ENCODE measurements at places on chromosomes 13 and 19.

DNA sequence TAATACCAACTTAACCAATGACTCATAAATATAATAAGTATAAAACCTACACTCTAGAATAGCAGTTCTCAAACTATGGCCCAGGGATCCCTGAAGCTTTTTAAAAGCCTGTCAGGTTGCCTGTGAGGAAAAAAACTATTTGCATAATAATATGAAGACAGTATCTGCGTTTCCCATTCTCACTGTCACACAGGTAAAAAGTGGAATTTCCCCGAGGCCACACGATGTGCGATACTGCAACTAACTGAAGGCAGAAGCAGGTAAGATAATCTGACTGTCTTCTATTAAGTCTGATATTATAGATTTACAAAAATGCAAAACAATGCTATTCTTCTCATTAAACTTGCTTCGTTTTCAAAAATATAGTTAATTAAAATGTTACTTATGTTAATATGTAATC is 52.5 kb upstream of the EEF1AKMT1 start:
- no peak for DNase-seq

GRCh38 chr19:34189917-34190425 is 17.7 kb downstream of the LSM14A start:
- DNase-seq = no peak

GRCh38 chr13:79384022-79384610 is 21.9 kb downstream of the RBM26 start:
- DNase-seq = no peak

DNA sequence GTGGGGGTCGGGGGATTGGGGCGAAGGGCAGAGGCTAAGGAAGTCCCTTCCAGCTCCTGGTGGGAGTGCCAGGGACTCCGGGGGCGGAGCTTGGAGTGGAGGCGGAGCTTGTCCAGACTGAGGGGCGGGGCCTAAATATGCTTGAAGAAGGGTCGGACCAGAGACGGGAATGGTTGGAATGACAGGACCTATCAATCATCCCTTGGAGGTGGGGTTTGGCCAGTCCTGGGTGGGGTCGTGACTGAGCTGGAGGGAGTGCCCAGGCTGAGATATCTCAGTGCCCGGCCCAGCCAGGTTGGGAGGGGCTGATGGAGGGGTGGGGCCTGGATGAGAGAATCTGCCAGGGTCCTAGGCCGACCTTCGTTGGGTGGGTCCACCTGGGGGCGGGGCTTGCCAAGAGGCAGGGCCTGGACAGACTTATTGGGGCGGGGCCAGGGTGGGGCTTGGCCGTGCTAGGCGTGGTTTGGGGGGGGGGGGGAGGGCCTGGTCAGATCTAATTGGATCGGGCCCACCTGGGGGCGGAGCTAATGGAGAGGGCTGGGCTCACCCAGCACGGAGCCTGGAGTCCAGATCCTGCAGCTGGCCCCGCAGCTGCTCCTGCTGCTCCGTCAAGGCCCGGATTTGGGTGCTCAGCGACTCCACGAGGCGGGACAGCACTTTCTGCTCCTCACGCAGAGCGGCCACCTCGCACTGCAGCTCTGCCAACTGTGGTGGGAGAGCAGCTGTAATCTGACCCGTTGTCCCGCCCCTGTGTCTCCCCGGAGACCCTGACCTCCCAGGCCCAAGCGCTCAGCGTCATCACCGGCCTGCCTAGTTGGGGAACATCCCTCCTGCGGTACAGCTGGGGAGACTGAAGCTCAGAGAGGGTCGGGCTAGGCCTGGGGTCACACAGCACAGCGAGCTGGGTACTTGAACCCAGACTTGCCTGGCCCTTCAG is 2.6 kb upstream of the WIZ start:
- DNase-seq = peak; percentile 87

DNA sequence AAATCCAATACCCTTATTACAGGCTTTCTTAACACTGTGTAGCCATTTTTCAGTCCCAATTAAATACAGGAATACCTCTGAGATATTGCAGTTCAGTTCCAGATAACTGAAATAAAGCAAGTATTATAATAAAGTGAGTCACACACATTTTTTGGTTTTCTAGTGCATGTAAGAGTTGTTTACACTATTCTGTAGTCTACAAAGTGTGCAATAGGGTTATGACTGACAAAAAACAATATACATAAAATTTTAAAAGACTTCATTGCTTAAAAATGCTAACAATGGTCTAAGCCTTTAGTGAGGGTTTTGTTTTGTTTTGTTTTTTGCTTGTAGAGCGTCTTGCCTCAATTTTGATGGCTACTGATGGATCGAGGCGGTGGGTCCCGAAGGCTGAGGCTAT is 434.4 kb upstream of the NBEA start:
- DNase-seq = no peak

DNA sequence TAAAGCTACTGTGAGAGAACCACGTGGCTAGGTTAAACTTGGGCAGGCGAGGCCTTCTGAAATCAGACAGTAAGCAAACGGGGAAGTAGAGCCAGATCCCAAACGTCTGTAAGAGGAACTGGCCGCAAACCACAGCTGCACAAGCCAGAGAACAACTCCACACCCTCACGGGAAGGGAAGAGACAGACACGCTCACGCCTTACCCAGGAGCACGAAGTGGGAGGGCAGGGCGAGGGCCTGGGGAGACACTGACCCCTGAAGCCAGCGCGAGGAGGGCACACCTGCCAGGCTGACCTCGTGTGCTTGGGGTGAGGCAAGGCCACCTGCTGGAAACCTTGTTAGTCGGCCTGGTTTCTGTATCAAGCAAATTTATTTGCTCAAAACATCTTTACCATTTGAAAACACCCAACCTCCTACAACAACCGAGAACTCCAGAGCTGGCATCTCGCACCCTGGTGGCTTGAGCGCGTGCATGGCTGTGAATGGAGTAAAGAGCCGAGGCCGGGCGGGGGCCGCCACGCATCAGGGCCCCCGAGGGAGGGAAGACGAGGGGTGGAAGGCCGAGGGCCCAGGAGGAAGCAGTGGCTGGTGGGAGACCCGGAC is 7.3 kb downstream of the POLR2E start:
- DNase-seq = no peak

DNA sequence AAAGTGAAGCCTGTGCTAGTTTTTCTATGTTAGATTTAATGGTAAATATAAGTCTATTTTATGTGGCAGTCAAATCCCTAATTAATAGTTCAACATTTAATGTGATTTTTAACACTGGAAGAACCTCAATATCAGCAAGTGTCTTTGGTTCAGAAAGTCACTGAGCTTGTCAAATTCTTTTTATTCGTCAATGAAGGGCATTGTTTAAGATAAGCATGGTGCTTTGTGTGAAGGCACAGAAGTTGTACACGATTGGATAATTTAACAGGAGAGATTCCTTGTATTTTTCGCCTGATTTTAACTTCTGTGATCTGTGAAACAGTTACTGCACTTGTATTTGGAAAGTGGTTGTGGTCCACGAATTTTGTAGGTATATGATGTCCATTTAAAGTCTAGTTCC is 30.2 kb upstream of the RB1 start:
- DNase-seq = no peak

DNA sequence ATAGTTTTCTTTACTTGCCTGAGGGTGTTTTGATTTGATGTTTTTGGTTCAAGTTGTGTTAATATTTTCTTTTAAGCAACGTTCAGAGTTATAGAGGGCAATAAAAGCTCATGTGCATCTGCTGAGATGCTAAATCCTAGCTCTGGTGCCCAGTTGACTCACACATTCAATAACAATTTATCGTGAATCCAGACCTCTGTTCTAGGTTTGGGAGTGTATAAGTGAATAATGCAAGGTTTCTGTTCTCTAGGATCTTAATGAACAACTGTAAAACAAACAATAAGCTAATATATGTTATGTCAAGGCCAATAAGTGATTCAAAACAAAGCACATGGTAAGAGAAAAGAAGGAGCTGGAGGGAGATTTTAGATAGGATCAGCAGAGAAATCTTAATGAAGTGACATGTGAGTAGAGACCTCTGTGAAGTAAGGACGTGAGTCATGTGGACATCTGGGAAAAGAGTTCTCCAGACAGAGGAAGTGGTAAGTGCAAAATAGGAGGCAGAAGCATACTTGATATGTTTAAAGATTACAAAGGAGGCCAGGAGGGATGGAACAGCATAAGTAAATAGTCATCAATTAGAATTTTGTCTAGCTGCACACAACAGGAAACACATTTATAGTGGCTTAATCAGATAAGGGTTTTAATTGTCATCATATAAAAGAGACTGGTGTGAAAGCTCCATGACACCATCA is 278.5 kb upstream of the HTR2A start:
- DNase-seq = no peak

DNA sequence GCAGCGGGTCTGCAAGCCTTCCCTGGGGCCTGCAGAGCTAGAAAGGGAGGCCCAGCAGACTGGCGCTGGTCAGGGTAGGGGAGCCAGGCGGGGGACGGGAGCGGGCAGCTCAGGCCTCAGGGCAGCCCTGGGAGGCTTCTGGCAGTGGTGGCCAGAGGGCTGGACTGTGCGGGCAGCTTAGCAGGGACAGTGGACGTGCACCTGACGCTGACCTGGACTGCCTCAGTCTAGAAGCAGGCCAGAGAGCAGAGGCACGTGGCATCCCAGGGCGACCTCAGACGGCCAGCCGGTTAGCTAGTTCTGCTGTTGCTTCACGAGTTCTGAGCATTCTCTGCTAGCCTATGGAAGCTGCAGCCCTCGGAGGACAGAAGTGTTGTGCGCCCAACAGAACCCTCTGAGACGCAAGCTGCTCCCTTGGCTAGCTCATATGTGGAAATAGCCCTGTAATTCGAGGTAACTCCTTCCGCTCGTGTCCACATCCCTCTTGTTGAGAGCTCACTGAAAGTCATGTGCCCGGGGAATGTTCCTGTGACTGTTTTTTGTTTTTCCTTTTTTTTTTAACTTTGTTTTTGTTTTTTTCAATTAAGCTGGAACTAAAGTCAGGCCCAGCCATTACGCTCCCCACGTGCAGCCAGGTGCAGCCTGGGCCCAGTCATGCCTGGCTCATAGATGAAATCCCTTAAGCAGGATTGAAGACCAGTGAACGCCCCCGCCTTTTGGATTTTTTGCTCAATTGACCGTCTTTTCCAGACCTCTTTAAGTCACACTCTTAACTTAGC is 1.9 kb upstream of the FAM174C start:
- DNase-seq = no peak
